SK-N-SH (cell line): ENCODE measurements at places on chromosomes 5 and 9.

- no peak for DNase-seq
These were observed 1.7 kb upstream of the MRNIP start for GRCh38 chr5:179860301-179860700.

DNA sequence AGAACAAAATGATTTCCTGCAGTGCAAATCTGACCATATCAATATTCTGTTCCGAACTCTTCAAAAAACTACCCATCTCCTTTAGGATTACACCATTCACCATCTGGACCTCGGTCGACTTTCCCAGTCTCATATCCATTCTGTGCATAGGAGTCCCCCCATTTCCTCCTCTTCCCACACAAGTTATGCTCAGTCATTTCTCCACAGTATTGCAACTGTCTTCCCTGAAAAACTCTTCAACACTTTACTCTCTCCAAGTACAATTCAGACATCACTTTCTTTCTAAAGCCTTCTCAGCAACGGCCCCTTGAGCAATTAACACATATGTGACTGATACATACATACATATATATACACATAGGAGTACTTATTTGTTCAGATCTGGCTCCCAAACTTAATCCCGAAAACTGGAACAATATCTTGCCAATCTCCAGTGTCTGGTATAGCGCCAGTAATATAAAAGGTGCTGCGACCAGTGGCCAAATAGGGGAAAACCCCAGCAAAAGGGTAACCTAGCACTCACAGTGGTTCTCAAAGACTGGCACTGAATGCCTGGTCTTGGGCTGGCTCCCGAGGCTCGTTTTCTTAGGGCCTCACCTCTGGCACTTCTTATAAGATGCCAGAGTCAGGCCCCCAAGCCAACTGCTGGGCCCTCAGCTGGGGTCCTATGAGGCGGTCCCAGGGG is 629 bp downstream of the ZBTB26 start:
- no peak for DNase-seq

DNA sequence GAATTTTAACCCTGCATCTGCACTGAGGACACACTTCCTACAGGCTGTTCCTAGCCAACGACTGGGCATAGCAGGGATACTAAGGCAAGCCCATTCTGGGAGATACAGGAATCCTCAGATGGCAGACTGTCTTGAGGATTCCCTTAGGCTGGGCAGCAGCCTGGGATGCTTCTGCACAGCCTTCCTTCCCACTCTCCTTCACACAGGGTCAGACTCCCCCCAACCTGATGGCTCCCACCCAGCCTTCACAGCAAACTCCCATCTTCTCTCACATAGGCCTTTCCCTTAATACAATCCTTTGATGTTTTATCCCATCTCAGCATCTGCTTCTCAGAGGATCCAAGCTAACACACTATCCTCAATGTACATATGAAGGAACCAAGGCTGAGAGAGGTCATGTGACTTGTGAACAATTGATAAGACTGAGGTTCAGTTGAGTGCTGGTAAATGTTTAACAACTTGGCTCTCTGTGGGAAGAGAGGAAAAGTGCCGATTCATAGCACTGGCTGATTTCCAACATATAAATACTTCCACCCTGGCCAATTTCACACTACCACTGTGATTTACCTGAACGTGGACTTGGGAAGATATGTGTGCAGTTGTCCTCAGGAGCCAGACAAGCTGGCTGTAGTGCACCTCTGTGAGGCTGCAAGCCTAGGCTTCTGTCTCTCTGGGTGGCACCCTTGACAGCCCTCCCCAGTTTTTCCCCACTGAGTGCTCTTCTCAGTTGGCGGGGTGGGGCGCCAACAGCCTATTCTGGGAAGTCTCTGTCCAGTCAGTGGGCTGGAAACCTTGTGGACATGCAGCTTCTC is 120.2 kb upstream of the TRIM32 start:
- DNase-seq = no peak

DNA sequence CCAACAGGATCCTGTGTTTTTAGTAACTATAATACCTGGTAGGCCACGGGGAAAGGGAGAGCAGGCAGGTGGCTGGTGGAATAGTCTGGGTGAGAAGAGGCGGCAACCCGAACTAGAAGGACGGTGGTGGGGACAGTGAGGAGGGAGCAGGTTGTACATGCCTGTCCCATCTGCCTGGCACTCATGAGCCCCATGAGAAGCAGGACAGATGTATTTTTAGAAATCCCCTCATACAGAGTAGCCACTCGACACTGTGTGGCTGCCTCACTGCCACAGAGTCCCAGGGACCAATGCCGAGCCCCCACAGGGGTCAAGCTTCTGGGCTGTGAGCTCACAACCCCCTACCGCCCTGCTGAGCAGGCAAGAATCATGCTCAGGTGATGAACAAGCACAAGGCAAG is 136.6 kb downstream of the SEC61B start:
- DNase-seq = no peak
